ENCODE measurements at places on chromosomes 4 and X.

DNA sequence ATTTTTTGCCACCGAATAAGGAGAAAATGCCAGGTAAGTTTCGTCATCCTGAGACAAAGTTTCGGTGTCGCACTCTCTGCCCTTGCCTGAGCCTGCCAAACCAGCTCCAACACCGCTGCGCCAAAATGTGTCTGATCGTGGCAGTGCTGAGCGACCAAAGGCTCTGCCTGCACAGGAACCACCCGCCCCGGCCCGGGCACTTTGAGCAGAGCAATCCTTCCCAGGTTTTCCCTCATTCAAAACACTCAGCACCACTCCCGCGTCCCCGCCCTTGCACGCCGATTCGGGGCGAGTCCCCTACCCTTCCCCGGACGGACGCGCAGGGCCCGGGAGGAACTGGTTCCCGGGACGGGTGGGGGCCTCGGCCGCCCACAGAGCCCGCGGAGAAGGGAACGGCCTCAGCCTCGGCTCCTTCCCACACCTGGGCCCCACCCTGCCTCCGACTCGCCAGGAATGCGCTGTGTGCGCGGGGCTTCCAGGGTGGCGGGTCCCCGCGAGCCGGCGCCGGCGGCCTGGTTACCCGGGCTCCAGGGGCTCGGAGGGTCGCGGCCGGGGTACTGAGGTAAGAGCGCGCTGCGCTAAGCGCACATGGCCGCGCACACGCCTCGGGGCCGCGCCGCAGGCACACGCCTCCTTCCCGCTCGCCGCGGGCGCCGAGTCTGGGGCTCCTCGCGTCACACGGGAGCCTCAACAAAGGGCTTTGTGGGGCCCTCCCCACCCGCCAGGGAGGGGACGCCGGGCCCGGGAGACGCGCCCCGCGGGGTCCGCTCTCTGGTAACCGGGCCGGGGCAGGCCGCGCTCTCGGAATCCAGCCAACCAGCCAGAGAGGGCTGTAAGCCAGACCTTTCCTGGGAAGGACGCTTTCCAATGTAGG, at the start of gene C4orf36:
TSS of gene C4orf36 (minus strand) at position 661 of the 874 bp plus-strand sequence. CDS start 902 bp downstream, outside the sequence.
- peak; percentile 22 for DNase-seq

DNA sequence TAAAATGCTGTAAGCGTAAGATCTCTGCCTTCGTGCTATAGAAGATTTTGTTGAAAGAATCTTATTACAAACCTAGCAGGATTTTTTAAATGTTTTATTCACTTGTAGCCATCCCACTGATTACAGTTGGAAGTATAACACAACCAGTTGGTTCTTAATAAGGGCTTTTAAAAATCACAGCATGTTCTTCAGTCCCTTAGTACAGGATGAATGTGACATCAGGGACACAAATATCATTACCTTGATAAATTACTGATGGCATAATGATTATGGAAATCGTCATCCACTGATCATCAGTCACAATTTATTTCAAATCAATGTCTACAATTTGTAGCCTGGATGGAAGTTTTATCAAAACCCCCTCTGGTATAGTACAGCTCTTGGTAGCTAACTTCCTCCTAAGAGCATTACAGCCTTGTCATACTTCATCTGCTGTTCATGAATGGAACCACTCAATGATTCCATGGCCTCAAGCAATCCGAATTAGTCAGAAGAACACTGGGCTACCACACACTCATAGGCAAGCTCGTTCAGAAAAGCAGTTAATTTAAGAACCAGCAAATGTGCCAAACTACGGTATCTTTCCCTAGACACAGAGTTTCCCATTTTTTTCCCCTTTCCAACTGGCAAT, 389.2 kb upstream of the TENM3 start:
- no peak for DNase-seq

DNA sequence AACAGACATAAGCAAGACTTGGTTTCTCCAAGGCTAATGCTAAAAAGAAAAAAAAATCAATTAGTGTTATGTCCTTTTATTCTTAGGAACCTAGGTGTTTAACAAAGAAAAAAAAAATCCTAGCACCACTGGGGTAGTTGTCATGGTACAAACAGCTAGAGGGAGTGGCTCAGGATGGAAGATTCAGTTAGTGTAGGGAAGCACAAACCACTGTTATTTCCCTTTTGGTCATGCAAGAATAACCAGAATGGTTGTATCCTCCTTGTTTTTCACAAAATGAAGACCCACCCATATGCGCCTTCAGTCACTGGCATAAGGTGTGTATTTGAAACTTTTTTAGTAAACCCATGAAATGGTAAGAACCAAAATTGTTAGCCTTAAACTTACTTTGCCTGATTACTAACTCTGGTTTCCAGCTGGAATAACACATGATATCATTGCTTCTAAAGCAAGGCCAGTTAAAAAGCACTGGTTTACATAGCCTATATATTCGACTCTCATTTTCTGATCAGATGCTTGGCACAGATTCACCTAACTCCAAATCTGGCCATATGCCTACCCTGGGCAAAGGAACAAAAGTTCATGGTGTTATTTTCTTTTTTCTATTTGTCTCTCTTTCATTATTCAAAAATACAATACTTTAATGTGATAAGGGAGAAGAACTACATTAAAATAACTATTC, 132.6 kb downstream of the SCFD2 start:
- no peak for DNase-seq

DNA sequence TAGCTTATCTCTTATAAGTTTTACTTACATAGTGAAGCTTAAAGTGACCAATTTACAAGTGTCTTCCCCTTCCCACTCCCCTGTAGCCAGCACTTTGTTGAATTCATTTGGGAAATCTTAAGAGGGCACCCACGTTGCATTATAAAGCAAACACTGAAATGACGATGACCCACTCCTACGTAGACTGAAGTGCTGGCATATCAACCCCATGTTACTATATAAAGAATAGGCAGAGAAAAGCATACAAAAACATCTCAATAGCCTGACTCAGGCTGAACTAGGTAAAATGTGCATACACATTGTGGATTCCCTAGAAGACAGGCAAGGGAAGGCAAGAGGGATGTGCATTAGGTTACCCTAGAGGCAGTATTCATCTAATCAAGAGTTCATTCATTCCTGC, 313.4 kb downstream of the TENM3 start:
- no peak for DNase-seq

- no peak for DNase-seq
Measured at GRCh38 chr4:89305712-89306437, 1.7 kb downstream of the GPRIN3 start.

DNA sequence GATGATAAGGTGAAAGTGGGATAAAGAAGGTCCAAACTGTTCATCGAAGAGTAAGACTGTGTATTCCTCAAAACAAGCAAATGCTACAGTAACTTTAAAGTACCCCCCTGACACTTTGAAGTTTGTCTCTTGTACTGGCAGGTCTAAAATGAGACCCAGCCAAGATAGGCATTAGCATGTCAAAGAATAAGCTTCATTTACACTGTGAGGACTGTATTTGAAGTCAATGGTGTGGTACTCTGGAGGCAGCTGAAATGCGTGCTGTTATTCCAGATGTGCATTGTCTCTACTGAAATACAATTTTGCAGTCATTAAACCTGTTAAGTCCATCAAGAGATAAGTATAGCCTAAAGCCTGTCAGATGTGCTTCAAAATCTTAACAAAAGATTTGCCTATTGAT, 288.9 kb upstream of the TECRL start:
- no peak for DNase-seq

DNA sequence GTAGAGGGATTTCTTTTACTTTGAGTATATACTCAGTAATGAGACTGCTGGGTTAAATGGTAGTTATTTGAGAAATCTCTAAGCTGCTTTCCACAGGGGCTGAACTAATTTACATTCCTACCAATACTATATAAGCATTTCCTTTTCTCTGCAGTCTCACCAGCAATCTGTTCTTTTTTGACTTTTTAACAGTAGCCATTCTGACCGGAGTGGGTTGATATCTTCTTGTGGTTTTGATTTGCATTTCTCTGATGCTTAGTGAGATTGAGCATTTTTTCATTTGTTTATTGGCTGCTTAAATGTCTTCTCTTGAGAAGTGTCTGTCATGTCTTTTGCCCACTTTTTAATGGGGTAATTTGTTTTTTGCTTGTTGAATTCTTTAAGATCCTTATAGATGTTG, 43.3 kb downstream of the SPCS3 start:
- no peak for DNase-seq

DNA sequence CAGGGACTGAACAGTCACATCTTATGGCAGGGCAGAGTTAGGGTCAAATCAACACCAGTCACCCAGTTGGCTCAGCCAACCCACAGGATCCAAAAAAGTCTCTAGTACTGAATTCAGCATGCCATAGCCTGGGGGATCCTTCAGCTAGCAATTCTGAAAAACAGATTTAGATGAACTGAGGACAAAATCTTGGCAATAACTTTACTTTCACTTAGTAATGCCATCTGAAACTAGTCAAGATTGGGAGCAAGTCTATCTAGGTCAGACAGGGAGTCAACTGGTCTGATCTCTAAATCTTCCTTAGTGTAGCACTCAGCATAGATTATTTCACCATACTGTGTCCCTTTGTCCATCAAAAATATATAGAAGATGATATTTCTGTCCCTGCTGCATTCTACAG, 76.0 kb downstream of the HHIP start:
- DNase-seq, result no peak

GRCh38 chr4:89203902-89204301, 92.6 kb downstream of the TIGD2 start:
- no peak for DNase-seq

- DNase-seq, result no peak
Measured at GRCh38 chrX:111608724-111609123, 72.2 kb upstream of the ALG13 start.

GRCh38 chrX:2875798-2876399, 47.2 kb downstream of the GYG2 start:
- no peak for DNase-seq

GRCh38 chrX:41522081-41522480, 74.9 kb downstream of the NYX start:
- no peak for DNase-seq

GRCh38 chrX:13498238-13498637, 71.2 kb upstream of the EGFL6 start:
- no peak for DNase-seq

DNA sequence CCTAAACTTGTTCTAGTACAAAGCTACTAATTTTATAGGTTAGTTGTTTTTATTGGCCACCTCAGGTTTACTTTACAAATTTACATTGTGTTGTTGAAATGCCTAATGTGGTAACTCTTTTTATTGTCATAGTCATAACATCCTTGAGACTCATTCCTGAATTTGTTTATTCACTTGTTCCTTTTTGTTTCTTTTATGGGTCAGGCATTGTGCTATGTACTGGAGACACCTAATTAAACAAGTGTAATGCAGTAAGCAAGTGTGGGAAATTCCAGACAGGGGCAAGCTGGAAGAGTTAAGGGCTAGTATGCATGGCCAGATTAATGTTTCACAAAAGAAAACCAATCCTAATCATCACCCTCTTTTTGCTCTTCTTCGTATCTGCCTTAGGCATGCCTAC, 30.5 kb upstream of the TTC29 start:
- no peak for DNase-seq

- DNase-seq, result no peak
Measured at GRCh38 chrX:40104985-40105834, 7.5 kb upstream of the BCOR start.

DNA sequence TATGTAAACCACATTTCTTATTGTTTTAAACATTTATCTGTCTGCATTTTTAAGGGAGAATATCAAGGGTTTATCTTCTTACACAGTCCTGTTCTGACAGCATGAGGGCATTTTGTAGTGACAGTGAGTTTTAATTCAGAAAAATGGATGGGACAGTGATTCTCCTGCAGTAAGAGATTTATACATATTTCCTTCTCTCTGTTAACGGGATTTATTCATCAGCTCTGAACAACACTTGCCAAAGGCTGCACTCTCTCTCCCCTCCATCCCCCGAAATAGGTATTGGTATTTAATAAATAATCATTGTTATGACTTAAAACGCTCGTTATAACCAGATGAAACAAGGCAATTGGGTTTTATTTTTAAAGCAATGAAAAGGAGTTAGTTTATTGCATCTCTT, 410.9 kb downstream of the STIM2 start:
- no peak for DNase-seq

DNA sequence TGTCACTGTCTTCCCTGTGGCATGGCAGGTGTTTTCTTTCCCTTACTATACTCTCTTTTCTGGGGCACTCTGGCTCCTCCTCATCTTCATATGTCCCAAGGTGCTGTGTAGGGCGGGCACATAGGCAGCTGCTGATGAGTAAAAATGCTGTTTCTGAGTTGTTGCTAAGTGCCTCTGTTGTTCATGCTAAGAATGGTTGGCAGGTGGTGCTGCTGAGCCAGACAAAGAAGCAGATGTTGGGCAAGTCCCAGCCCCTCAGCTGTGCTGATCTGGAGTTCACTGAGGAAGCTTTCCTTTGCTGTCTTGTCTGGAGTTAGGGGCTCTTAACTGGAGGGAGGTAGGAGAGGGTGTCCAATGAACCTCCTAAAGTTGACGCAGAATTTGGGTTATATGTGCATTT, 40.6 kb downstream of the HADH start:
- peak; percentile 57 for DNase-seq

- DNase-seq, result no peak
Measured at GRCh38 chr4:75769036-75769435, 44.7 kb downstream of the USO1 start.

DNA sequence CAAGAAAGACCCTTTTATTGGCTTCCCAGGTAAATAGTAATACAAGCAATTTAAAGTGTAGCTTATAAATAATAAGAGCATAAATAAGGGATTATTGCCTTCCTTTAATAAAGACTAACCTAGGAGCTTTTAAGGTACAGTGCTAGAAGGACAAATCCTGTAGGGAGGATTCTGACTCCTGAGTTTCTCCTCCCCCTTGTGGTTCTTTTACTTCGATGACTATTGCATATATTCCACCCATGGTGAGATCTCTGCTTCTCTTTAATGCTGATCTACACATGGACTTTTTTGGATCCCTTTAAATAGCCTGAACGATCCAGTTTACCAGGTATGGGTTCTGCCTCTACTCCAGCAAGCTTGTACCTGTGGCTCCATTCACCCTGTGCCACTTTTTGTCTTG, 2.5 kb downstream of the GALNT7 start:
- no peak for DNase-seq

GRCh38 chr4:8581094-8581861, 1.1 kb downstream of the GPR78 start:
- DNase-seq, result no peak

GRCh38 chr4:42658261-42658660, 1.4 kb upstream of the ATP8A1 start:
- DNase-seq, result no peak

- no peak for DNase-seq
Measured at GRCh38 chrX:58051346-58051745, 141.1 kb upstream of the ZXDA start.
